Calu3 (cell line): ENCODE measurements at places on chromosomes 1 and 21. TPM values are rescaled to one million over a fixed set of nuclear protein-coding genes. Genes with fewer than 3 reads are reported as not detected.
A peak's percentile ranks its signal among the peaks of the same experiment; 100 is the strongest.

GRCh38 chr1:158059984-158060383, 66.5 kb downstream of the KIRREL1 start:
- no peak for DNase-seq

DNA sequence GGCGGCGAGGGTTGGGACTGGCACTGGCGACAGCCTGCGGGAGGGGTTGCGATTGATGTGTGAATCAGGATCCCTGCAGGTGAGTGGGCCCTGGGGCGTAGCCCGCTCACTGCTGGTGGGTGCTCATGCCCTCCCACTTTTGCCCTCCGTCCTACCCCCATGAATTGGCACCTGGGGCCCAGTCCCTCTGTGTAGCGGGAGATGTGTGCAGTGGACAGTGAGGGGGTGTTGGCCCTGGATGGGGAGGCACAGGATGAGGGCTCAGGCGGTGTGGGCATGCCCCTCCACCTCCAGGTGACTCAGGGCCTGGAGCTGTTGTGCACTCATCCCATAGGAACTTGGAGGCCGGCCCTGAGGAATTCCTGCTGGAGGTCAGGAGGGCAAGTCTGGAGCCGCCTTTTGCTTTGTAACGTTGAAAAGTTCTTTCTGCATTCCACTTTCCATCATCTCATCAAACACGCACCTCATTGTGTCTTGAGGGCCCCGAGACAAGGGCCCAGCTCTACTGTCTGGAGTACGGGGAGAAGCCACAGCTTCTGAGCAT, 3.0 kb downstream of the PEAR1 start:
- DNase-seq: peak; percentile 27

- no peak for DNase-seq
Measured at GRCh38 chr1:232687728-232688127, 57.8 kb upstream of the SIPA1L2 start.

GRCh38 chr1:159895286-159895685, 4.7 kb downstream of the CFAP45 start:
- no peak for DNase-seq

DNA sequence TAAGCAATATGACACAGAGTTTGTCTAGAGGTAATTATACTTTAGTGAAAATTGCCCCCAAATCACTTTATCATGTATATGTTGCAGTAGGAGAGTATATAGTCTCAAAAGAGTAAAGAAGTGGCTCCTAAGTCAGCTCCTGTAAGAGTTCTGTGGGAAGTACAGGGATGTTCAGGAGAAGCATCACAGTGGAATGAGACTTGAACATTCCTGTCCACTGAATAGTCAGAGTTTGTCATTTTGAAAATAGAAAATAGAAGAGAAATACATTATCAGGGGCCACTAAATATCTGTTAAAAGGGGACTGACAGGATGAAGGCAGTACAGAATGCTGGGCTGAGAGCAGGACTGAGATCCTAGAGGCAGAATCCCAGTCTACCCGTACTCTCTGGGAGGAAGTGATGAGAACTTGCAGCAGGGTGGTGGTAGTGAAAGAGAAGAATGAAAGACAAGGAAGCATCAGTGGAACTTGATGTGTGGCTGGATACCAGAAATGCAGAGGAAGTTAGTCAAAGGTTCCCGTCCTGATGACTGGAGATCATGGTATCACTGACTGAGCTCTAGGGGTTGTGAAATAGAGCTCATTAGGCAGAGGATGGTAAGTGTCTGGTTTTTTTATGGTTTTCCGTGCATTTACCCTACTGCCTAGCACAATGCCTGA, 153.4 kb downstream of the FMN2 start:
- DNase-seq: no peak

DNA sequence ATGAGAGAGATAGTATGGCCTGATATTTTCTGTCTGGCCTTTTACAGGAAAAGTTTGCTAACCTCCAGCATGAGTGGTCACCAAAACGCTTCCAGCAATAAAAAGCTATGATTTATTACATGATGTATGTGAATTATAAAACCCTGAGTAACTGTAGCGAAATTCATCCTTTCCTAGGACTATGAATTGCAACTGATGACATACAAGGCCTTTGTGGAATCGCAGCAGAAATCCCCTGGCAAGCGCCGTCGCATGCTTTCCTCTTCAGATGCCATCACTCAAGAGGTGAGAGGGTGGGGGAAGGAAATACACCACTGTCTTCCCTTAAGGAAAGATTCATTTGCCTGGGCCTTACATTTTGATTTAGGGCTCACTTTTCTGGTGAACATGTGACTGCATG, 117.9 kb downstream of the MACF1 start:
- no peak for DNase-seq

GRCh38 chr1:201385299-201385891, 7.9 kb upstream of the TNNT2 start:
- DNase-seq: peak; percentile 93

DNA sequence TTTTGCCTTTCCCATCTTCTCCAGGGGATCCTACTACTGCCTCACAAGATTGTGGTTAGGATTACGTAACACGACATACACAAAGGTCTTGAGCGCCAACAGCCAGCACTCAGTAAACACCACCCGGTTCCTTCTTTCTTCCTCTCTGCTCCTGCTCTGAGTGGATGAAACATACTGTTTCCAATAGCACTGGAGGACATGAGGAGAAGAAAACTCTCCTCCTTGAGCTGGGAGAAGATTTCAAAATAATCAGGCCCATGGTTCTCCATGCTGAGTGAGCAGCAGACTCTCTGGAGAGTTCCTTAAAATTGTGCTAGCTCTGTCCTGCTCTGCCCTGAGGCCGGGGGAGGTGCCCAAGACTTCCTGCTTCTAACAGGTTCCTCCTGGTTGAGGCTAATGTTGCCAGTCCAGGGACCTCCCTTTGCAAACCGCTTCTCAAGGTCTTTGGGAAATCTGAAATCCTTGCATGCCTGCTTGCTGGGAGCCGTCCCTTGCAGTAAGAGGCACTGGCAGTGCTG, 29.4 kb upstream of the MX1 start:
- peak; percentile 15 for DNase-seq

Gene OR2L13
- total RNA-seq: not detected in 2 replicates

Gene HSD3B2
- not detected in 2 replicates for total RNA-seq

Gene OR1C1
- total RNA-seq: not detected in 2 replicates

Gene LCE1C
- not detected in 2 replicates for total RNA-seq
